ENCODE measurements at places on chromosomes 3 and 15.

DNA sequence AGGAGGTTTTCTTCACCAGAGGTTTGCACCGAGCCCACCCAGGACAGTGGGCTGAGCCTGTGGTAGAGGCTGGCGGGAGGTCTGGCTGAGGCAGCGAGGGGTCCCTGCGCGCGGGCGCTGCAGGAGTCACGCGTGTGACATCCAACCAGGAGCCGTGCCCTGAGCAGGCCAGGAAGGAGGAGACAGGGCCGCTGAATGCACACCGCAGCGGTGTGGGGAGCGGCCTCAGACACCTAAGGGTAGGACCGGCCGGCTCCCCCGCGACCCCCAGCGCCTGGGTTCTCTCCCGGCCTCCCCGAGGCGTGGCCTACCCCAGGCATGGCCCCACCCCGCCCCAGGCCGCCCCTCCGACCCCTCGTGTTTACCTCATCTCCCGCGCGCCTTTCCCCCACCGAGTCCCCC lies 412 bp downstream of the SLC41A3 start:
- DNase-seq, result peak; percentile 75

GRCh38 chr3:152258448-152259393 lies 10.0 kb upstream of the MBNL1 start:
- no peak for DNase-seq

DNA sequence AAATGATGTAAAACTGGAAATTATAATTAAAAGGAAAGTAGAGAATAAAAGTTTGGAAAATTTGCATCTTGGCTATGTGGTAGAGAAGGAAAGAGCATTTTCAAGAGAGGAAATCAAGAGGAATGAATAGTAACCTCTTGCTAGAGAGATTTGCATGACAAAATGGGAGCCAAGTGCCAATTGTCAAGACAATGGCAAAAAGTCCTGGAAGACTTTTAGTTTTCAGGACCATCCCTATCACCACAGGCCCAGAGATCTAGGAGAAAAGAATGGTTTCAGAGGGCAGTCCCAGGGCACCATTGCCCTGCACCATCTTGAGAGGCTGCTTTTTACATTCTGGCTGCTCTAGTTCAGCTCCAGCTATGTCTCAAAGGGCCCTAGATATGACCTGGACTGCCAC lies 1427.6 kb downstream of the ZPLD1 start:
- no peak for DNase-seq

- DNase-seq, result no peak
Measured at GRCh38 chr15:72201391-72201921, 3.9 kb upstream of the GRAMD2A start.

DNA sequence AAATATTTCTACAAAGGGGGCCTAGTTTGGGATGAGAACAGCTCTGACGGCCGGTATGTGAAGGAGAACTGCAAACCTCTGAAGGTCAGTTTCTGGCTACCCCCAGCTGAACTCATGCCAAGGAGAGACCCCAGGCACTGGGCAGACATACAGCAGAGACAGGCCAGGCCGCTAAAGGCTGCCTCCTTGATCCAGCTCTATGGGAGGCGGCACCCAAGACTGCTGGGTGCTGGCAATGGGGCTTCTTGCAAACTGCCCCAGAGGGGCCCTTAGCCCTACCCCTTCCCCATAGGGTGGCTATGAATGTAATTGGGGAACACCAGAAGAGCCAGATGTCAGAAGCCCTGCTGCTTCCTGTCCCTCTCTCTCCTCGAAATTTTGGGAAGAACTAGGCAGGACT lies 13.3 kb downstream of the CLK3 start:
- no peak for DNase-seq

DNA sequence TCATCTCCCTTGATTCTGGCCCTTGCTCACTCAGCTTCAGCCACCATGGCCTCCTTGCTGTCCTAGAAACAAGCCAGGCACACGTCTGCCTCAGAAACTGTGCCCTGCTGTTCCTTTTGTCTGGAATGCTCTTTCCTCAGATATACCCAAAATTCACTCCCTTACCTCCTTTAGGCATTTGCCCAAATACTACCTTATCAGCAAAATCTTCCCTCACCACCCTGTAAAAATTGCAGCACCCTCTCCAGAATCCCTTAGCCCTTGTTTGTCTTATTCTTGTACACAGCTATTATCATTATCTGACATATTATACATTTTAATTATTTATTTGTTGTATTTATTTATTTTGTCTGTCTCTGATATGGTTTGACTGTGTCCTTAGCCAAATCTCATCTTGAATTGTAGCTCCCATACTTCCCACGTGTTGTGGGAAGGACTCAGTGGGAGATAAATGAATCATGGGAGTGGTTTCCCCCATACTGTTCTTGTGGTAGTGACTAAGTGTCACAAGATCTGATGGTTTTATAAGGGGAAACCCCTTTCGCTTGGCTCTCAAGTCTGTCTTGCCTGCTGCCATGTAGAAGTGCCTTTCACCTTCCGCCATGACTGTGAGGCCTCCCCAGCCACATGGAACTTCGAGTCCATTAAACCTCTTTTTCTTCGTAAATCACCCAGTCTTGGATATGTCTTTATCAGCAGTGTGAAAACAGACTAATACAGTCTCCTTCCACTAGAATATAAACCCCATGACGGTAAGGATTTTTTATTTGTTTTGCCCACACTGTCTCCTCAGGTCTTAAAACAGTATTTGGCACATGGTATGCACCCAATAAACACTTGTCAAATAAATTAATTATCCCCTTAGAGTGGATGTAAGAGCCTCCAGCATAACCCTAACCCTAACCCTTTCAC lies 60.0 kb upstream of the STT3B start:
- no peak for DNase-seq

DNA sequence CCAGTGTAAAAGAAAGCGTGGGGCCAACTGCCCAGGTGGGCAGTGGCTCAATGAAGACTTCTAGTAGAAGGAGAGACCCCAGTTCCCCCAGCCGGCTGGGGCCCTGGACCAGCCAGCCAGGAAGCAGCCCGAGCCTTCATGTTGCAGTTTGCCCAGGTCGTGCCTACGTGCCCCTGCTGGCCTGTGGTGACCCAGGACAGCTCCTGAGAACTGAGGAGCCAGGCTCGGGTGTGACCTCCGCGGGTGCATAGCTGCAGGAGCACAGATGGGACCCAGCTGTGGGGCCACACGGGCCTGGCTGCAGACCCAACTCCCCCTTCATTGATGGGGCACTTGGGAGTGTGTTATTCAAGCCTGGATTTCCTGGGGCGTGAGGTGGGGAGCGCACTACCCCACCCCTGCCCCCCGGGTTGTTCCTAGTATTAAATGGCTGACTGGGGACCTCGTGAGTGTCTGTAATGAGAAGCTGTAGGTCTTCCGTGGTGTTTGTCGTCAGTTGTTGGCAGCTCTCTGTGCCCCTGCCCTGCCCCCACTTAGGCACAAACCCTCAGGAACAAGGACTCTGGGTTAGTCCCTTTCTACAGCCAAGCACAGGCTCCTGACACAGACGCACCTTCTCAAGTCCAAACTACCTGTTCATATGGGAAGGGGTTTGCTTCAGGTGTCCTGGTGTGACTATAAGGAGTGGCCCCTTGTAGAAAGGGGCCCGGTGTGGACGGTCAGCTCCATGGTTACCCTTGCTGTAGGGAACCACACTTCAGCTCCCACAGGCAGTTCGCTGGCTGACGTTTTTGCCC lies 39.1 kb downstream of the IDH2 start:
- peak; percentile 10 for DNase-seq

- no peak for DNase-seq
Measured at GRCh38 chr3:22885574-22886341, 317.4 kb upstream of the UBE2E2 start.

- no peak for DNase-seq
Measured at GRCh38 chr3:54353546-54353945, 231.2 kb downstream of the CACNA2D3 start.

DNA sequence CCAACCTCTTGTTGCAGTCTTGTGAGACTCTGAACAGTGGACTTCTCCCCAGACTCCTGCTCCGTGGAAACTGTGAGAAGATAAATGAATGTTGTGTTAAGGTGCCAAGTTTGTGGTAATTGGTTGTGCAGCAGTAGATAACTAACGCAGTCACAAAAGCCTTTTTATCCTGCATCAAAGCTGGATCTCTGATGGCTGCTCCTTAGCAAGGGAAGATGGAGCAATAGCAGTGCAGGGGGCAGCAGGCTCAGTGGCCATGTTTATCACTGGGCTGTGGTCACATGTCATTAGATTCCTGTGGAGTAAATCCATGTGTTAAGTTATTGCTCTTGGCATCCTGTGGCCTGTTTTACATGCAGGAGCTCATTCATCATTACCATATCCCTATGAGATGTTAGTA lies 13.5 kb downstream of the CMTM7 start:
- no peak for DNase-seq

- no peak for DNase-seq
Measured at GRCh38 chr3:125054062-125054448, 1.7 kb downstream of the HEG1 start.

- DNase-seq, result no peak
Measured at GRCh38 chr3:82293435-82293834, 532.0 kb upstream of the GBE1 start.

- DNase-seq, result no peak
Measured at GRCh38 chr3:184887574-184887973, 75.6 kb downstream of the VPS8 start.

GRCh38 chr3:47407896-47408838 lies 27.3 kb downstream of the PTPN23 start:
- no peak for DNase-seq

DNA sequence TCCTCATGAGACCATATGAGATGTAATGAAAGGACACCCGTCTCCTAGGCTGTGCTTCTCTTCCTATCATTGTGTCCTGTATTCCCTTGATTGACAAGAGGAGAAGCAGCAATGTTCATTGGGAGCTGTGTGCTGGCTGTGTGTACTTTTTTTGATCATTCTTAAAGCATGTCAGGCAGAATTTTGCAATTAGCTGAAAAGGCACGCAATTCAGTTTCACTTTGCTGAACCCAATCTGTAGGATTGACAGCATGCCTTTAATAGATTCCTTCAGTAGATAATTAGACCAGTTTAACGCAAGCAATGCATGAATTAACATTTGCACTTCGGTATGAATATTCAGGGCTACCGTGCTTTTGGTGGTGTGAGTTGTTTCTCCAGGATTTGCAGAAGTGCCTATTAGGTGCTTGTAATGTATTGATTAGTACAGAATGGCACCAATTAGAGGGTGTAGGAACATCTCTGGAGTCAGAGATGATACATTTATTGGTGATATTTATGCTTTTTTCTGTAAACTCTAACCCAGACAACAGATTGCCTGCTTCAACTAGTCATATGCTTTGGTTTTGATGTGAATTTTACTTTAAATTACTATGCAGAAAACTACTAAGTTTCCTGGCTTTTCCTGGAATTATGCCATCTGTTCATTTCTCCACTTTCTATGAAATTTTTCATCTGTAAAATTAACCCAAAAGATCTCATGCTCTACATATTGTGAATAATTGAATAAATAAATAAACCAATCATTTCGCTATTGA lies 114.3 kb downstream of the NSUN3 start:
- no peak for DNase-seq

GRCh38 chr3:177816667-177817208 lies 619.5 kb upstream of the TBL1XR1 start:
- DNase-seq, result no peak

- no peak for DNase-seq
Measured at GRCh38 chr3:154786724-154787123, 293.4 kb upstream of the MME start.

DNA sequence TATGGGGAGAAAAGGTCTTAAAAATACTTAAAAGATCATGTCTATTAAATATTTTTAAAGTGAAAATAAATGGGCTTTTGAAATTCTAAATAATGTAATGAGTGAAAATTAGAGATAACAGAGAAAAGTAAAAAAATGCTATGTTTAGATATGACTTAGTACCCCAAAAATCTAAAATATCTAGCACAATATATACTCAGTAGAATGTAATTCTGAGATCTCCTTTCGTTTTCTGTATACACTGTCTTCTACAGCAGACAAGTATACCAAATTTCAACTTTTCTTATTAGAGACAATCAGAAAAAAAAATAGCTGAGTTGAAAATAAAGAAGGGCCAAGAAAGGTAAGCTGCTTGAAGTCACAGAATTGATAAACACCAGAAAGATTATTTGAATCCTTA lies 140.8 kb downstream of the ADAM10 start:
- no peak for DNase-seq

DNA sequence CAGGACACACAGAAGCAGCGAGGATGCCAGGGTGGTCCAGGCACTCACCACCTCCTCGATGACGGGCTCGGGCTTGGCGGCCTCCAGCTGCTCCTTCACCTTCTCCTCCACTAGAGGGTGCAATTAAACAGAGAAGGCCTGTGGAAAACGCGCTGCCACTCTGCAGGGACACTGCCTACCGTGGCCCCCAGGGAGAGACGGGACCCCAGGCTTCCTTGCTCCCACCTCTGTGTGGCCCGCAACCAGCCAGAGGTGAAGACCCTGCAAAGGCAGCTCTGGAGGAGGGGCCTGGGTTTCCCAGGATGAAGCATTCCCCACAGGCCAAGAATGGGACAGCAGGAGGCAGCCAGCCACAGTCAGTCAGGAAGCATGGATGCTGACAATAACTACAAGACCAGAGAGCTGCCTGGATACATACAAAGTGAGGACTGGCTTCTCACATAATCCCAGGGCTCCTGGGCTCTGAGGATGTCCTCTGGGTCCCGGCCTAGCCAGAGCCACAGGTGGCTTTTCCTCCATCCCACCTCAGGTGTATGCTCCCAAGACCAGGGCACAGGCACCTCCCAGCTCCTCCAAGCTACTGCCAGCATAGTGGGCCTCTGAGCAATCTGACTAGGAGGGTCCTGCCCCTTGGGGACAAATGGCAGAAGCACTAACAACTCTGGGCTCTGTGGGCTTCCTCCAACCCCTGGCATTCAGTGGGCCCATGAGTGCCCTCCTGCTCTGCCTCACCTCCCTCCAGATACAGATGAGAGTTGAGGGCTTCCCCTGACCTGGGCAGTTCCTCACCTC lies 46.2 kb downstream of the PTH1R start:
- no peak for DNase-seq

- no peak for DNase-seq
Measured at GRCh38 chr3:112736805-112737566, 96.0 kb upstream of the CCDC80 start.

- DNase-seq, result no peak
Measured at GRCh38 chr15:38085114-38085513, 150.7 kb downstream of the TMCO5A start.

DNA sequence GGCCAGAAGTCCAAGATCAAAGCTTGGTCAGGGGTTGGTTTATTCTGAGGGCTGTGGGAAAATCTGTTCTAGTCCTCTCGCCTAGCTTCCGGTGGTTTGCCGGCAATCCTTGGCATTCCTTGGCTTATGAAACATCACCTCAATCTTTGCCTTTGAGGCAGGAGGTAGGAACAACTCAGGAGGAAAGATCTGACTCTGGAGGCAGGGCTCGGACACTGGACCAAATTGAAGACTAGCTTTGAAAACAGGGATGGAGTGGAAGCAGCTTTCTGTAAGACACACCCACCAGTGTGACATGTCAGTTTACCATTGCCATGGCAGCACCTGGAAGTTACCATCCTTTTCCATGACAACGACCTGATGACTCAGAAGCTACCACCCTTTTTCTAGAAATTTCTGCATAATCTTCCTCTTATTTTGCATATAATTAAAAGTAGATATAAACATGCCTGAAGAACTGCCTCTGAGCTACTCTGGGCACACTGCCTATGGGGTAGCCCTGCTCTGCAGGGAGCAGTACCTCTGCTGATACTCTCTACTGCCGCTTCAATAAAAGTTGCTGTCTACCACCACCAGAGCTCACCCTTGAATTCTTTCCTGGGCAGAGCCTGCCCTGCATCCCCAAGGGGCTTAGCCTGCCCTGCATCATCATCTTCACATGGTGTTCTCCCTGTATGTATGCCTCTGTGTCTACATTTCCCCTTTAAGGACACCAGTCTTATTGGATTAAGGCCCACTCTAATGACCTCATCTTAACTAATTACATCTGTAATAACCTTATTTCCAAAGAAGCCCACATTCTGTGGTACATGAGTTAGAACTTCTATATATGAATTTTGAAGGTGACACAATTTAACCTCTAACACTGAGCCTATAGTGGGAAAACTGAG lies 38.3 kb upstream of the TM4SF4 start:
- DNase-seq, result no peak
